NCI-H1092 (cell line): ENCODE measurements at places on chromosomes 12 and 14.

GRCh38 chr14:71488703-71489191, 443.5 kb upstream of the RGS6 start:
- no peak for DNase-seq

- peak; percentile 76 for DNase-seq
Measured at GRCh38 chr12:120224304-120225199, 23.6 kb upstream of the RPLP0 start.

DNA sequence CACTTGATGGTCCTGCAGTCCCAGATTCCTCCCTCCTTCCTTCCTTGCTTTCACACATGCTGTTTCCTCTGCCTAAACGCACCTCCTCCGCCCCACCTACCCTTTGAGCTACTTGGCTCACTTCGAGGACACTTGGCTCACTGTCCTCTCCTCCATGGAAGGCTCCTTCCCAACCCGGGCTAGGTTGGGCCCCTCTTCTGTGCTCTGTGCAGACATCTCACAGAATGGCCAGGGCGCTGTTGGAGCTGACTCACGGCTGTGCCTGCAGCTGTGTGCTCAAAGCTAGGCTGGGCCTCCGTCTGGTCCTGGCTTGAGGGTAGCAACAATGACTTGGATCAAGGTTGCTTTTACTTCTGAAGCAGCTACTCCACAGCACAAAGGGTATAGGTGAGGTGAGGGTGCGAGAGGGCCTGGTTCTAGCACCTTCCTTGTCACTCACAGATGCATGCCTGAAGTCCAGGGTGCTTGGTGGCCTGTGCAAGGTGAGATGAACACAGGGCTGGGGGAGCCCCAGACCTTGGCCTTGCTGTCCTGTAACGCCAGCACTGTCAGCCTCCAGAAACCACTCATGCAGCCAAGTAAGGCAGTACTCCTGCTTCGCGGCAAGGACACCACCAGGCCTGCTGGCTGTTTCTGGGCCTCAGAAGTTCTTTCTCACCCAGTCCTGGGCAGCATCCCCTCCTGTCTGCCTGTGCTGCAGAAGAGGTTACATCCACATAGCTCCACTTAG, 61.8 kb downstream of the GALNT16 start:
- DNase-seq: no peak

DNA sequence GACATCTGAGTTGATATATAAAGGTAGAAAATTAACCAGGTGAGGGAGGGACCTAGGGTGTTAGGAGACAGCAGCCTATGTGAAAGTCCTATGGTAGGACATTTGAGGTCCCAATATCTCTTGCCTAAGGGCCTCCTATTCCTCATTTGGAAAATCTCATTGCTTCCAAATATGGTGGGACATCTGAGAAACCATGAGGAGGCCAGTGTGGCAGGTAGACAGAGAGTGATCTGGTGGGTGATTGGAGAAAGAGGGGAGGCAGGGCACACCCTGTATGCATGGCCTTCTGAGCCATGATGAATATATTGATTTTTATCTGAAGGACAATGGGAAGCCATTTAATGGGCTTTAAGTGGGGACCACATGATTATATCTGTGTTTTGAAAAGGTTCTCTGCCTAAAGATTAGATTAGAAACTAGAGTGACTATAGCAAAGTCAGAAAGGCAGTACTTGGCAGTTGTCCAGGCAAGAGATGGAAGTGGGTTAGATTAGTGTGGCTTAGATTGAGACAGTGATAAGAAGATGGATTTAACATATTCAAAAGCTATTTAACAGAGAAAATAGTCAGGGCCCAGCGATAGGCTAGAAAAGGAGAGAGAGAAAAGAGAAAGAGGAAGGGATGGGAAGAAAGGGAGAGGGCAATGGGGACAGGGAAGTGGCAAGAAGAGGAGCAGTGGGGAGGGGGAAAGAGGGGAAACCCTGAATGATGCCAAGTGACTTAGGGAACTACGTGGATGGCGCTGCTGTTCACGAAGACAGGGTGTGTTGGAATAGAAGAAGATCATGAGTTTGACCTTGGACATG, 237.2 kb upstream of the SRRM4 start:
- no peak for DNase-seq

DNA sequence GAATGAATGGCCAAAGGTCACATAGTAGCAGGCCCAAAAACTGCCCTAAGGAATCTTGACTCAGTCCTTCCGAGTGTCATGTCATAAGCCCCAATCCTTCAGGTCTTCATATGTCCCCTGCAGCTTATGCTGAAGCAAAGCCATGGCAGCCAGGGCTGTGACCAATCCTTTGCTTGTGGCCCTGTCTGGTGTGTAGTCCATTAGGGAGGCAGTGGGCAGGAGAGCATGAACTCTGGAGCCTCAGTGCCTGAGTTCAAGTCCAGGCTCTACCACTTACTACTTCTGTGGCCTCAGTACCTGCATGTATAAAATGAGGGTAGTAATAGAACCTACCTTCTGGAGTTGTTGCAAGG, 20.3 kb downstream of the PLEKHG3 start:
- no peak for DNase-seq

GRCh38 chr14:67583711-67584644, 16.1 kb downstream of the PIGH start:
- DNase-seq: peak; percentile 56

- no peak for DNase-seq
Measured at GRCh38 chr14:24613241-24613640, 3.8 kb upstream of the GZMH start.

GRCh38 chr12:32756476-32757066, 874 bp upstream of the YARS2 start:
- no peak for DNase-seq

DNA sequence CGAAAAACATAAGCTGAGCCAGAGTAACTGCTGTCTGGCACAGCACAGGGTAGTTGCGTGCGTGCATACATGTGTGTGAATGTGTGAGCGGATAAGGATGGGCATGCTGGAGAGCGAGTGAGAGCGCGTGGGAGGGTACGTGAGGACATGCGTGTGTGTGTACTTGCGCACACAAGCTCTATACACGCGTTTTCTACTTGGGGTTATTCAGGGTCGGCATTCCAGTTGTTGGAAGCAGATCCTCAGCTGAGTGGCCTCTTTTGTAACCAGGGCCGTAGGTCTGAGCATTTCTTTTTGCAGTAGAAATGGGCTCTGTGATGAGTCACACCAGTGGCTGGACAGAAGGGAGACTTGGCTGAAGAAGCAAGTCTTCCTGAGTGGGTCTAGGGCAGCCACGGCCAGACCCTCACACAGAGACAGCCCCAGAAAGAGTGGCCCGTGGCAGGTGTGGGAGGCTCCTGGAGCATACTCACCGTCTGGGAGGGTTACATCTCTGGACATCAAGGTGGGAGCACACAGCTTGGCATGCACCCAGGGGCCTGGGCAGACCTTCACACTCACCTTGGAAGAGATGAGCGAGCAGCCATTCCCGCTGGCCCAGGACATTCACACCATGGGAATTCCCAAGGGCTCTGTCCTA, 78.0 kb downstream of the LRRC74A start:
- no peak for DNase-seq

- DNase-seq: no peak
Measured at GRCh38 chr12:11677093-11677492, 27.6 kb downstream of the ETV6 start.

DNA sequence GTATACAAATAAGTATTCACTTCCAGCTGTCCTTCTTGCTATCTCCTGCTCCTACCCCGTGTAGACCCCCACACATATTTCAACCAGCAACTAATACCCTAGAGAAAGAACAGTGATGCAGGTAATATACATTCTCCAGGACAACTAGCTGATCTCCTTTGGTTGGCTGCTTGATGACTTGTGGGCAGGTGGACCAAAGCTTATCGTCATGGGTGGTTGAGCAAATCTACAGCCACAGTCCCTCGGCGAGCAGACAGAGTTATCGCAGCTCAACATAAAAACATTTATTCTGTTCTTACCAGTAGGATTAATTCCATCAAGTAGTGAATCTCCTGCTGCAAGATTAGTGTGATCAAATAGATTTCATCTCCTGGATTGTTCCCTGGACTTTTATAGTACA, 314.3 kb downstream of the TMEM132D start:
- DNase-seq: no peak

GRCh38 chr14:21136024-21136423, 19.8 kb downstream of the OR5AU1 start:
- DNase-seq: no peak

GRCh38 chr12:15688838-15689625, 100.2 kb downstream of the EPS8 start:
- no peak for DNase-seq

GRCh38 chr12:15842108-15842507, 40.1 kb upstream of the STRAP start:
- no peak for DNase-seq

DNA sequence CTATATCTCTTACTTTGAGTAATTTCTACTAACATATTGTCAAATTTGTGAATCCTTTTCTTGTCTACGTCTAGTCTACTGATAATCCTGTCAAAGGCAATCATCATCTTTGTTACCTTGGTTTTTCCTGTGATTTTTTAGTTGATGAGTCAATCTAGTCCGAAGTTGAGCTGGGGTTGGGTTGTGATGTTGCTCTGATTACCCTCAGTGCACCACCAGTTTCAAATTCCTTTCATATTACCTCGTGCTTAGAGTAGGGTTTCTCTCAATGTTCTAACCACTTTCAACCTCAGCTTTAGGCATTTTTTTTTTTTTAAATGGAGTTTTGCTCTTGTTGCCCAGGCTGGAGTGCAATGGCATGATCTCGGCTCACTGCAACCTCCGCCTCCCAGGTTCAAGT, 186.8 kb downstream of the BTG1 start:
- DNase-seq: no peak

GRCh38 chr12:110995016-110995415, 74.6 kb upstream of the MYL2 start:
- DNase-seq: no peak

GRCh38 chr12:81274637-81275529, 197.0 kb downstream of the ACSS3 start:
- DNase-seq: no peak

- DNase-seq: no peak
Measured at GRCh38 chr14:62117751-62118105, 355.5 kb downstream of the SNAPC1 start.

DNA sequence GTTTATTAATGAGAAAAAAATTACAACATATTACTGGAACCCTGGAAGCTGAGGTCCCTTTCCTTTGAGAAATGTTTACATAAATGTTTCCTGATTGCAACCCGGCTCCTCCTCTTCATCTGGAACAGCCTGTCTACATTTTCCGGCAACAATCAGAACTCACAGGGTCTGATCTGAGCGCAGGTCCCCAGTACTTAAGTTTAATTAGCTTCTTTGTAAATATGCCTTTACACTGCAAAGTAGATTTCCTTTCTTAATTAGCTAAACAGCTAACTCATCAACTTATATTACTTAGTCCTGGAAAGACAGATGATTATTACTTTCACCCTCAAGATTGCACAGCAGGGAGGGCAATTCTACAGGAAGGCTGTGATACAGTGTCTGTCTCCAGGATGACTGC, 213.0 kb downstream of the MON2 start:
- no peak for DNase-seq

DNA sequence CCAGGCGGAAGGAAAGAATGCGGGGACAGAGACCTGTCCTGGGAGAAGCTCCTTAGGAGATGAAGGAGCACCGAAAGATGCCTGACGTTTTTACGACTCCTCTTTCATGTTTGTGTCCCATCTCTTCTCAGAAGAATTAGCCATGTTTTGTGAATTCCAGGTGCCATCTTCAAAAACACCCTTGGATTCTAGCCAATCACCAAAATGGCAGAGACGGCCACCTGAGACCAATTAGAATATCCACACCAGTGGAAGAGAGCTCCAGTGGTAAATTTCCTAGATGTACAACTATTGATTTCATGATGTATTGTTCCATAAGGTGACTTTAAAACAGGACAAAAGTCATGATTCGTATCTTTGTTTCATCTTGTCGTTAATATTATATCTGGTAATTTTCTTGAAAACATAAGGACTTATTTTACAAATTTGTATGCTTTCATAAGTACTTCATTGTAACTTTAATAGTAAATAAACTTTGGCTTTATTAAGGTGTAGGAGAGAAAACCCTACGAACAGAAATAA, 62.3 kb upstream of the NUDT4 start:
- DNase-seq: no peak

- DNase-seq: no peak
Measured at GRCh38 chr12:21353948-21354347, 18.8 kb upstream of the IAPP start.

DNA sequence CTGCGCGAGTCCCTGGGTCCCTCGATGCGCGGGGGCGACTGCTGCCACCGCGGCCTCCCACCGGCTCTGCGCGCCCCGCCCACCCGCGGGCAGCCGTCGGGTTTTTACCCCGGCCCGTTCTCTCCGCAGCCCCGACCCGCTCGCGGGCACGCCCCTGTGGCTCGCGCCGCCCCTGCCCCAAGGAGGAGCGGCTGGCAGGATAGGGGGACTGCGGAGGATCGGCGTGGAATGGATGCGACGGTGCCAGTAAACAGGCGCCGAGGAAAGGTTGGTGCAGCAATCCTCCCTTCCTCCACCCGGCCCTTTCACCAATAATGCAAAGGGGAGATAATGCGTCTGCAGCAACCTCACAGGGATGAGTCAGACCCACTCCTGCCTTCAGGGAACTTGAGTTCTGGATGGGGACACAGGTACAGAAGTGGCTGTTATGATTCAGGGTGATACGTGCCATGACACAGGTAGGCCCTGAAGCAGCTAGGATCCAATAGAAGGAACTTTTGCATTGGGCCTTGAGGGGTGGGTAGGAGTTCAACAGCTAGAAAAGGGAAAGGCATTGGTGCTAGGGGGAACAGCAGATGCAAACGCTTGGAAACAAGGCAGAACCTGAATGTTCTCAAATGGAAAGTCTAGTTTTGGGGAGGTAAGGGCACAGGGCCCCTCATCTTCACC, 554 bp upstream of the DEGS2 start:
- DNase-seq: no peak

DNA sequence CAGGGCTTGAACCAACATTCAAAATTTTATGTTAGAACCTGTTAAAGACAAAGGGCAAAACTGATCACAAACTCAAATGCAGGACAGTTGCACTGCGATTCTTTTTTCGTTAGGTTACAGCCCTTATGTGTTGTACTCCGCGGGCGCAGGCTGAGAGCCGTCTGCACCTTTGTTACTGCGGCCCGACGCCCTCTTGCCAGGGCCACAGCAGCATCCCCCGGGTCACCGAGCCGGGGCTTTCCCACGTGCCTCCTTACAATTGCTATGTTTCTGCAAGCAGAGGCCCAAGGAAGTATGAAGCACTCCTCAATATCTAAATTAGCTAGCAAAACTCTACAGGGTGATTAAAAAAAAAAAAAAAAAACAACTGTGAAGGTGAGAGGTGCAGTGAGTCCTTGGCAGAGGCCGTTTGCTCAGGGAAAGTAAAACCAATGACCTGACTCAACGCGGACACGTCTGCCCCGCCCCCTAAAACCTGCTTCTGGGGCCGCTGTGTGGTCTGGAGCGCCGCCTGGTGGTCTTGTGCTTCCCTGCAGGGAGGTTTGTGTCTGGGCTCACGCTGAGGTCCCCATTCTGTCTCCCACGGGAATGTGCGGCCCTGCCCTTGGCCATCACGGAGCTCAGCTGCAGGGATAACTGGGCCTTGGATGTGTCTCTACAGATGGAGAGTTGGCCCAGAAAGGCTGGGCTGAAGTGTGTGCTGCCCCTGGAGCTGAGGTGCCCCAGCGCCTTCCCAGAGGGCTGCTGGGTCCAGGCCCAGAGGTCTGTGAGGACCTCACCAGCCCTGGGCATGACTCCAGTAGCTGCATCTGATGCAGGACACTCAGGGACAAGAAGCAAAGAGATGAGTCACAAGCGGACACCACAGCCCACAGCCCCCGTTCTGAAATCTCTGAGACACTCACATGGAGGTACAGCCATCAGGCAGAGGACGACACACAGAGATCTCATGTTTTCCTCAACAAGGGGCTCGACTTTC, 418.5 kb downstream of the TMEM121 start:
- peak; percentile 59 for DNase-seq
